ENCODE measurements at places on chromosomes 5 and 9.
A peak's percentile ranks its signal among the peaks of the same experiment; 100 is the strongest.

DNA sequence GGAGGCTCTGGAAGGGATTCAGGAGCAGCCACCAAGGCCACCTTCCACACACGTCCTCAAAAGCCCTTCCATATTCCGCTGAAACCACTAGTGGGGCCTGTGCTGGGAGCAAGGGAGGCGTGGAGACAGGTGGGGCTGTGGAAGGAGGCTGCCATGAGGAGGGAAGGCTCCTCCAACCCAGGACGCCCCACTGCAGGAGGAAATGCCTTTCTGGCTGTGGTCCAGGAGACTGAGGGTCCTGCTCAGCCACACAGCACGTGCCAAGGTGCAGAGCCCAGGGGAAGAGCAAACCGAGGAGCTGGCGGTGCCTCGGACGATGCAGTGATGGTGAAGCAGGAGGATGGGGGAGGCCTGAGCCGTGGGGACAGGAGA, 49.5 kb downstream of the ADAMTS2 start:
- DNase-seq: no peak

DNA sequence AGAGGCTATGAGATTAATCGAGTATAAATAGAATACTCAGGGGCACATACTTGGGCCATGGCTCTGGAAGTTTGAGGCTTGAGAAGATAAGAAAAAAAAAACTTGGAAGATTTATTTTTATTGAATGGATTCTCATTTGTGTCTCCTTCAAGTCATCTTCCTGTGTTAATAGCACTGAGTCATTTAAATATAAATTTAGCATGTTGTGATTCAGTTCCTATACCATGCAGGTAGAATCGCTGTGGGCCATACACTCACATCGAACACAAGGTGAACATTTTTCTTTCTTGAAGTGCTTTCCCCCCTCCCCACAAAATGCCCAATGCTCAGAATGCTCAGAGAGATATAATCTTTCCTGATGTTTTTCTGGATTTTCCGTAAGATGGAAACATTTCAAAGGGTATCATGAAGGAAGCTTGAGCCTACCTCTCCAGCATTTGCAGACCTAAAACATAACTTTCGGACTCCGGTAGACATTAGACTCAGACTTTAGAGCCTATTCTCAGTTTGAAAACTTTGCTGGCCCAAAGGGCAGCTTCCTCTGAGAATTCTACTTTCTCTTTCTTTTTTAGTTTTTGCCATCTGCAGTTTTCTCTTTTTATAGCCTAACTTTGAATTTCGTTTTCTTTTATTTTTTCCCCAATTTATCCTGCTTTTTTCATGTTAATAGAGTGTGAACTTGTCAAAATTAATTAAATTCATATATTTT, 737.6 kb upstream of the NUDT12 start:
- DNase-seq: no peak

GRCh38 chr9:129596541-129597331, 24.2 kb downstream of the C9orf50 start:
- DNase-seq: no peak

DNA sequence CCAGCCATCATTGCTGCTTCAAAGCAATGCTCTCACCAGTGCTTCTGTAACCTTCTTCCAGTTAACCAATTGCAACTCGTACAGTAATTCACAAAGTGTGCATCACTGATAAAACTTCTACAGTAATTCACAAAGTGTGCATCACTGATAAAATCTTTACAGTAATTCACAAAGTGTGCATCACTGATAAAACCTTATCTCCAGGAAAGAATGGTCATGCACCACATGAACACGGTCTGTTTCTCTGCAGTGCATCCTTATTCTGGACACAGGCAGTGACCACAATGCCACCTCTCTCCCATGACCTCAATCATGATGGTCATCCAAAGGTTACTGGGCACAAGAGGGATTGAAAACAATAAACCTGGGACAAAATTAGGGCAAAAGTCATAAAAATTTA, 153.6 kb downstream of the TSSK1B start:
- DNase-seq: no peak

- peak; percentile 57 for DNase-seq
These were observed 45.9 kb upstream of the APC start for GRCh38 chr5:112691758-112692157.

DNA sequence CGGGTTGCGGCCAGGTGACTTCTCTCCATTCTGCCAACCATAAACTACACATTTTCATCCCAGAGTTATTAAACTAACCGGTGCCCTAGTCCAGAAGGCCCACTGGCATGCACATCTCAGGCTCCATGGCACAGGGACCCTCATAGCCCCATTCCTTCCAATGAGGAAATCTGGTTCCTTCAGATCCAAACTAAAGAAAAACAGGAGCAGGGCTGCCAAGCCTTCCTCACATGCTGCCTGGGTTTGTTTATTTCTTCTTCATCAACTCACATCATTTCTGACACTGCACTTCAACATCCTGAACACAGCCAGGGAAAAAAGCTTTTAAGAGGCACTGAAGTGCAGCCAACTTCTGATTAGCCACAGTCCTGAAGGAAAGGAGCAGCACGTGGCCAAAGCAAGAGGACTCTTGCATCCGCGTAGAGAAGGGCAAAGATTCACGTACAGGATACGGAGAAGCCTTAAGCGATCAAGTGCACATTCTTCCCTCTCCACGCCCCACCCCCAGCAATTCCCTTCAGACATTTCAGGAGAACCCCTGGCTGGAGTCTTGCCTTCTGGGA, 22.5 kb downstream of the LHFPL2 start:
- no peak for DNase-seq

DNA sequence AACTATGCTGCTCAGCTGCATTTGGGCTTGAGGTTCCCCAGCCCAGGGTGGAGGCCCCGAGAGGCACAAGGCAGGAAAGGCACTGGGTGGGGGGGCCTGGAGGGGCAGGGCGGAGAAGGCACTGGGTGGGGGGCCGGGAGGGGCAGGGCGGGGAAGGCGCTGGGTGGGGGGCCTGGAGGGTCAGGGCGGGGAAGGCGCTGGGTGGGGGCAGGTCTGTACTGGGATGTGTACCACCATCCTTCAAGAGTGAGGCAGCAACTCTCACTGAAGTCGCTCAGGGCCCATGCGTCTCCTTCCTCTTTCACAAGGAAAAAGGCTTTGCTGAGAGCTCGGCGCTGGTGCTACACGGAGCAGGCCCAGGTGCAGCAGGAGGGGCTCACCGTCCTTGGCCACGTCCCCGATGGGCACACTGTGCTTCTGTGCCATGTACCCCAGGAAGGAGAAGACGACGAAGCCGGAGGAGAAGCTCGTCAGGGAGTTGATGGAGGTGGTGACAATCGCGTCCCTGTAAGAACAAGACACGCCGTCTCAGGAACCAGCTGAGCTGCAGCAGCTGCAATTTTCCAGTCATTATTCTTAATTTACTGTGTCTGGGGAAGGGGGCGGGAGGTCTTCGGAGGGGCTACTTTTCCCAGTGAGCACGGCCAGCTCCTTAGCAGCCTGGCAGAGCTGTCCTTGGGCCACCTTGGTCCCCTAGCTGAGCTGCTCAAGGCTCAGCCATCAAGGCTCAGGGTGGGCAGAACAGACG, 30.8 kb downstream of the SLC6A3 start:
- no peak for DNase-seq

DNA sequence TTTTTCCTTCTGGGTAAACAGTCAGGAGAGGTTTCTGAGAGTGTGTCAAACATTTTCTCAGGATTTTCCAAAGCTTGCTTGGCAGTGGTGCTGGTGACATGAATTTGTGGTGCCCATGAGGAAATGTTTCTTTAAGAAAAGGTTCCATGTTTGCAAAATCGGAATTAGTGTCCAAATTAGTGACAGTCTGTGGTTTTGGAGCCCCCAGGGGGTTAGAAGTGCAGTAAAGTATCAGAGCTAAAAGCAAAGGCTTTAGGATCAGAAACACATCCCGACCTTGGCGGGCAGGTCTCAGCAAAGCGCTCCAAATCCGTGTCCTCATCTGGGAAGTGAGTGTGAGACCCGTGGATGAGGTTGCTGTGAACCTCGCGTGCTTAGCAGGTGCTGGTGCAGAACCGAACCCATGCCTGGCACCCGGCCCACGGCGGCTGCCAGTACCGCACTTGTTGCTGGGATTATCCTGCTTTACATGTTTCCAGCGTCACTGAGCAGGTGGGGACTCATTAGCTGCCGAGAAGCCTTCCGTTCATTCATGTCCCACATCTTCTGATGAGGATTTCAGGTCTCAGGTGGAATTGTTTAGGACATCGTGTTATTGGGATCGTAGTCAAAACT, 70.8 kb upstream of the COL5A1 start:
- no peak for DNase-seq

DNA sequence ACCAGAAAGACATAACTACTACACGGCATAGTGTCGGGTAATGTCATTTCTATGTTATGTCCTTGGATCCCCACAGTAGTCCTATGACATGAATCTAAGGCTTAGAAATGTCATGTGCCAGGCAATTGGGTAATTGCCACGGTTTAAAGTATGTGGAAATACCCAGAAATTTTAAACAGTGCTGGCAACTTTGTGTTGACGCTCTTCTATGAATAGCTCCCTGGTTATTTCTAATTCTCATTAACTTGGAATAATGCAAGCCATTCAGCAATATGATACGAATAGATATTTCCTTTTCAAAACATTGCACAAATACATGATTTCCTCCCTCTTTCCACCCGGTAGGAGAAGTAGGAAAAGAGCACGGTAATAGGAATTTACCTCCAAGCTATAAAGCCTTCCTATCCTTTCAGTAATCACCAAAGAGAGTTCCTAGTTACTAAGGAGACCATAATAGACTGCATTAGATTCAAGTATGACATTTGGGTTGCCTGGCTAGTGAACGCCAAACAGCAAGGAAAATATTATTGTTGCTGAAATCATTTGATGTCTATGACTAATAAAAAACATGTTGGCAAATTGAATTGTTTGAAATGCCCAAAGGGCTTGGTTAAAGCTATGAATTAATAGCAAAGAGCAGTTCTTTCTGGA, 168.4 kb downstream of the CCDC192 start:
- DNase-seq: no peak

- DNase-seq: peak; percentile 15
These were observed 36.7 kb downstream of the HRH2 start for GRCh38 chr5:175694371-175695160.

DNA sequence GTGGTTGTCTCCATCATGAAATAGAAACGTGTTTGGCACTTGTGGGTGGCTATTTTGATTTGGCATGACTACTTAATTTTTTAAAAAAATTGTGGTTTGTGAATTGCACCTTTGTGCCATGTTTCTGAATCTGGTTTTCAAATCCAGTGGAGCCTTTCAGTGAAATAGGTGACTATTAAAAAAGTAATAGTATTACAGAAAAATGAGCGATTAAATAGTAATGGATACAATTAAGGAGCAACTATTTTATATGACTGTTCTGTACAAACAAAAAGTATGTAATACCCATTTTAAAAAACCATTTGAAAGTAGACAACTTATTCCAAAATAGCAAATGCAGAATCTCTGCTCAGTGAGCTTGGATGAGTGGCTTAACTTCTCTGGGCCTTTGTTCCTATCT, 3.0 kb downstream of the SOWAHA start:
- no peak for DNase-seq

- no peak for DNase-seq
These were observed 50.4 kb downstream of the MAPKAP1 start for GRCh38 chr9:125656560-125656959.

DNA sequence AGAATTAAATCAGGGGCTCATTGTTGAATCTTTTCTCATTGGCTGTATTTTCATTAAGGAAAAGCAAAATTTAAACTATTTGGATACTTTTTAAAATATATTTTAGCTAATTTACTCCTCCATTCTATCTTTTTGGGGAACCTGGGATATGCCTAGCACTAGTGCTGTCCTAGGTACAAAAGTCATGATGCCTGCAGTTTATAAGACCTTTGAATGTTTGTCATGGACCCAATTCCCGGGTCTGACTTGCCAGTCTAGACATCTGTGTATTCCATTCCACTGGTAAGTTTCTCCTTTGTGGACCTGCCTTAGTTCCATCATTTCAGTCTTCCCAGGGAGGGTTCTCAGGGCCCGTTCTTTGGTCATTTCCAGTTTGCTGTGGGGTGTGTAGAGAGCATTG, 63.0 kb downstream of the WWC1 start:
- no peak for DNase-seq

GRCh38 chr9:90053027-90053426, 448.2 kb downstream of the GADD45G start:
- peak; percentile 31 for DNase-seq

DNA sequence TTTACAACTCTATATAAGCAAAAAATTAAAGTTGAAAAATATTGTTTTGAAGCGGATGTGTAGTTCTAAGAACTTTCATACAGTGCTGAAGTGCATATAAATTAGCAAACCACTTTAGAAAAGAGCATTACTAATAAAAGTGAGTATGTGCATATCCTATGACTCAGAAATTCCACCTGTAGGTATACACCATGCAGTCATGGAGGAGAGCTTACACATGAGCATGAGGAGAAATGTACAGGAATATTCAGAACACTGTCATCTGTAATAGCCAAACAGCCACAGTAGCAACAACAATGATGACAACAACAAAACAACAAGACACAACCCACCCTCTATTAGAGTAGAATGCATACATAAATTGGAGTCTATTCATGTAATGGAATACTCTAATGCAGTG, 138.2 kb upstream of the ARRDC3 start:
- no peak for DNase-seq

DNA sequence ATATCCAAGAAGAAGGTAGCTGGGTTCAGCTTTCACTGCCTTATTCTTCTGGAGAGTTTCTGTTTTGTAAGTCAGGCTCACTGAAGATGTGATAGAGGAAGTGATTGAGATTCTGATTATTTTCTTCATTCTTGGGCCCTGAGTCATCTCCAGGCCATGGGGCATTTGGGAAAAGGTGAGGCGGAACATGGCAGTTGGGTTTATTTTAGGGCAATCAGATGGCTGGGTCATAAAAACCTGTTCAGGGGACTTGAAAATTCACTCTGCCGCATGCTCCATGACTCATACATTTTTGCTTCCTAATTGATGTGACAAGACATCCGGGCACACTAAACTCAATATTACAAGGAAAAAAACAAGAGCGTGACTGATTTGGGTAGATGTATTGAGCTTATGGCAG, 265.7 kb upstream of the KLF4 start:
- DNase-seq: no peak

- no peak for DNase-seq
These were observed 208.8 kb downstream of the ERCC6L2 start for GRCh38 chr9:96084331-96084734.

DNA sequence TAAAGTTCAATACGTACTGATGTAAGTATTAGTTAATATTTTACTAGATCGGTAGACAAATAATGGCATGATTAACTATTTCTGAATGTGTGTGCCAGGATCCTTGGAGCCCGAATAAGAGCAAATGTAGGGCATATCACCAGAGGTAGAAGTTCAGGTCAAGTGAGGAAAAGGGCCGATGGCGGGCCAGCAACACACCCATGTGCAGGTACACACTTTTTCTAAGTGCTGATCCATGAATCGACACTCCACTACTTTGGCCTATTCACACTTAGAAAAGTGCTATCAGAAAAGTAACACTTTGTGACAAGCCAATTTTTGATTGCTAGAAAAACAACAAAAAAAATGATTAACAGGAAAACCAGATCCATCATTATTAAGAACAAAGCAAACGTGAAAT, 150.3 kb downstream of the AUH start:
- no peak for DNase-seq

DNA sequence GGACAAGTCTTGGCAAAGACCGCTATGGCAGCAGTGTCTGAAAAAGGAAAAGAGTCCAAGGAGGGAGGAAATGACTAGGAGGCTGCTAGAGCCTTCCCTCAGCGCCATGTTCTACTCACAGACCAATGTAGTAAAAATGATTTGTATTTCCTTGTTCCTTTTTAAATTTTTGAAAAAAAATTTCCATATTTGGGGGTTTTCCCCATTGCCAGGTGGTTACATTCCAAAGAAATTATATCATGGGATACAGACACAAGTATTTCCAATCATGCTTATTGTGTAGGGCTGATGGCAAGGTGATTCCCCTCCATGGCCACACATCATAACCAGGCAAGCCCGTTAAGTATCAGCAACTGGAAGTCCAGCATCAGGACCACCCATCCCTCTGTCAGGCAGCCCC, 138.2 kb downstream of the PIP5K1B start:
- DNase-seq: no peak

Measured in activated naive CD4-positive, alpha-beta T cell treated with anti-CD3 and anti-CD28 coated beads, Interleukin-2, amount 10 ng/mL, durations not matched to agents 7 days and 5 days (primary cell).